Hematopoietic multipotent progenitor cell treated with erythropoietin and hydrocortisone succinate and interleukin-3 and kit ligand, for 15 days (in vitro differentiated cells): ENCODE measurements at places on chromosomes 3 and 15.

DNA sequence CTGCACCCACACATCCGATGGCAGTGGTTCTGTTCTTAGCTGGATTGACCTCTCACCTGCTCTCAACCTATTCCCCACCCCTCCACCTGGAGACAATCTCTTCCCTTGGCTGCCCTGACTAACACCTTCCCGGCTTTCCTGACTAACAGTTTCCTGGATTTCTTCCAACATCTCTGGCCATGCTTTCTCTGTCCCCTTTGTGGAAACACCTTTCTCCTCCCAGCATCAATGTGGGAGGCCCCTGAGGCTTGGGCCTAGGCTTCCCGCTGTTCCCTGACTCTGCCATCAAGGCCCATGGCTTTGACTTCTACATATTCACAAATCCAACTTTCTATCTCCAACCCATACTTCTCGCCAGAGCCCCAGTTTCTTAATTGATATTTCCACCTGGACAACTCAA, 142.8 kb upstream of the ATP2B2 start:
- no peak for DNase-seq

- no peak for DNase-seq
These were observed 23.8 kb downstream of the CORO2B start for GRCh38 chr15:68602459-68603215.

DNA sequence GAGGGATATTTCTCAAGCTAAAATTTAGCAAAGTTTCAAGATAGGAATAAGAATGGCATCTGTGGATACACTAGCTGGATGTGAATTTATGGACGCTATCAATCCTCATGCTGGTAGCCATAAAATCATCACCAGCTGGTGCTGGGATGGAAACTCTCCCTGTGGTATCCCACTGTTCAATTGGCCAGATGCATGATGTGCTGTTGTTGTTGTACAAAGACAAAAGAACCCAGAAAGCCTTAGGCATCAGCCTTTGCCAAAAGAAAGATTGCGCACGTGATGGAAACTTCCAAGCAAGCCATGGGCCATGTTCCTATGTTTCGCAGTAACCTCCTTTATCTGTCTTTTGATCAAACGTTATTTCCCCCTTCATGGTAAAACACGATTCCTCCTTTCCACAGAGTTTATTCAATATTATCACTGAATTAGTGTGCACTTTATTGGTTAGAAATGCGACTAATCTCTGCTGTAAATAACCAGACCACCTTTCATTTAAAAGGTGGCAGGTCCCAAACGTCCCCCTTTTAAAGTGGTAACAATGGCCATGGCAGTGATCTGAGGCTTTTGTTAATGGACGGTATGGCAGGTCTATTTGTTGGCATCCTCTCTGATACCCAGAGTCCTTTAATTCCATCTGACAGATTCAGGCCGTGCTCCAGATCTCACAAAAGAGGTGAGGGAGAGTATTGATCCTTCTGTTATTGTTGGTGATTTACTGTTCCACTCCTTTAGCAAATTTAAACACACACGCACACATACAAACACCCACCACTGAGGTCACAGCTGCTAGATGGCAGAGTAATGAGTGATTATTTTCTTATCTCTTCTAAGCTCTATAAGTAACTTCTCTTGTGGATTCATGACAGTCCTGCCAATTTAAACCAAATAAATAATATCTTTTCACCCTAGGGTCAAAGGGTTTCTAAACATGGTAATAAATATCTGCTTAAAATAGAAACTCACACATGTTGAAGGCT, 291.2 kb upstream of the KCNMB2 start:
- no peak for DNase-seq

DNA sequence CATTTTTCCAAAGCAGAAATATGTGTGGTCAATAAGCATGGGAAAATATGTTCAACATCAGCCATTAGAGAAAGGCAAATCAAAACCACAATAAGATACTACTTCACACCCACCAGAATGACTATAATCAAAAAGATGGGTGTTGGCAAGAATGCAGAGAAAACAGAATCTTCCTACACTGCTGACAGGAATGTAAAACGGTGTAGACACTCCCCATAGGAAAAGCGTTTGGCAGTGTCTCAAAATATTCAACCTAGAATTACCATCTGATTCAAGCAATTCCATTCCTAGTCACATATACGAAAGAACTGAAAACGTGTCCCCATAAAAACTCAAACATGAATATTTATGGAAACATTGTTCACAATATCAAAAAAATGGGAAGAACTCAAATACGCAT, 123.3 kb downstream of the ADAMTS17 start:
- no peak for DNase-seq

- no peak for DNase-seq
These were observed 31.4 kb downstream of the COL6A6 start for GRCh38 chr3:130548356-130548755.

GRCh38 chr3:58307639-58308215, 1.4 kb downstream of the HTD2 start:
- DNase-seq: peak; percentile 68

GRCh38 chr15:30062881-30063280, 19.9 kb upstream of the GOLGA8J start:
- no peak for DNase-seq

DNA sequence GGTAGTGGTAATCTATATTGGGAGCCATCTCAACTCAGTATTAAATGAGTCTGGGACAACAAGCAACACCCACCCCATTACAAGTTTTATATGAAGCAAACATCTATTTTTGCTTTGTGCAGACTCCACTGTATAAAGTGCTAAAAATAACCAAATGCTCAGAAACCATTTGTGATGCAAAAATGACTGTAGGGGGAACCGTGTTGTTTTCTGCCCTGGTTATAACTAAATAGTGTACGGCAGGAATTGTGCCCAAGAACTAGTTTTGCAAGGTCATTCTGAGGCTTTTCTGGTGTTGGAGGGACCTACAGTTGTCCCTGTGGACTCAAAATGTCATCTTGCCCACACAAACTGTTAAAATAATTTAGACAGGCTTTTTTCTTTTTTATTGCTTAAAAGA, 88.3 kb downstream of the ITPR1 start:
- DNase-seq: no peak

GRCh38 chr3:5185093-5185673, 2.3 kb upstream of the EDEM1 start:
- no peak for DNase-seq
